SJSA1 (cell line): ENCODE measurements at places on chromosomes 3 and 15. TPM values are rescaled to one million over a fixed set of nuclear protein-coding genes. Genes with fewer than 3 reads are reported as not detected.

- no peak for DNase-seq
Measured at GRCh38 chr3:133469140-133469731, 69.4 kb downstream of the BFSP2 start.

Gene ANKRD34C
- not detected in 2 replicates for total RNA-seq

- no peak for DNase-seq
Measured at GRCh38 chr3:141528800-141529199, 42.0 kb downstream of the RASA2 start.

DNA sequence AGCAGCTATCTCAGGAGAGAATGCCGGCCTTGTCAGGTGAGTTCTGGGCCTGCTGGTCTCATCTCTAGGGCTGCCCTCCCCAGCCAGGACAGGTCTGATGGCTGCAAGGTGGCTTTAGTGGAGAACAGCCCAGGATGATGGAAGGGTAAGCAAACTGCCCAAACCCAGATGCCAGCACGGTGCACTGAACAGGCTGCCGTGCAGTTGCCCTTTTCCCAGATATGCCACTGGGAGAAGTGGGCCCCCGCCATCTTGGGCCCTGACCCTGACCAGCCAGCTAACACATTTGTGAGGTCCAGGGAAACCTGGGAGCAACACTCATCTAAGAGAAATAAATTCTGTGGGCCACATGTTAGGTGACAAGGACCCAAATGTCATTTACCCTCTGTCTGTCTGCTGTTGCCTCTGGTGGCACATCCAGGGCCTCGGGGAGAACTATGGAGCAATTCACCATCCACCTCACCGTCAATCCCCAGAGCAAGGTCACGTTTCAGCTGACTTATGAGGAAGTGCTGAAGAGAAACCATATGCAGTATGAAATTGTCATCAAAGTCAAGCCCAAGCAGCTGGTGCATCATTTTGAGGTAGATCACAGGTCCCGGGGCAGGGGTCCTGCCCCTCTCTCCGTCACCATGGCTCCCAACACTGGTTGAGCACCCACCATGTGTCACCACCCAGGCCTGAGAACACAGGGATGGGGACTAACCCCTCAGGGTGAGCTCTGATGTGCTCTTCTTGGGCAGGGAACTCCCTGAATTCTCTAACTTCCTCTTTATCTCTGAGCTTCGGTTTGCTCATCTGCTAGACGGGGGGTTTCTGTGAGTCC lies 1.8 kb downstream of the ITIH1 start:
- no peak for DNase-seq

GRCh38 chr3:78322780-78323179 lies 1282.9 kb downstream of the ROBO2 start:
- DNase-seq: no peak

DNA sequence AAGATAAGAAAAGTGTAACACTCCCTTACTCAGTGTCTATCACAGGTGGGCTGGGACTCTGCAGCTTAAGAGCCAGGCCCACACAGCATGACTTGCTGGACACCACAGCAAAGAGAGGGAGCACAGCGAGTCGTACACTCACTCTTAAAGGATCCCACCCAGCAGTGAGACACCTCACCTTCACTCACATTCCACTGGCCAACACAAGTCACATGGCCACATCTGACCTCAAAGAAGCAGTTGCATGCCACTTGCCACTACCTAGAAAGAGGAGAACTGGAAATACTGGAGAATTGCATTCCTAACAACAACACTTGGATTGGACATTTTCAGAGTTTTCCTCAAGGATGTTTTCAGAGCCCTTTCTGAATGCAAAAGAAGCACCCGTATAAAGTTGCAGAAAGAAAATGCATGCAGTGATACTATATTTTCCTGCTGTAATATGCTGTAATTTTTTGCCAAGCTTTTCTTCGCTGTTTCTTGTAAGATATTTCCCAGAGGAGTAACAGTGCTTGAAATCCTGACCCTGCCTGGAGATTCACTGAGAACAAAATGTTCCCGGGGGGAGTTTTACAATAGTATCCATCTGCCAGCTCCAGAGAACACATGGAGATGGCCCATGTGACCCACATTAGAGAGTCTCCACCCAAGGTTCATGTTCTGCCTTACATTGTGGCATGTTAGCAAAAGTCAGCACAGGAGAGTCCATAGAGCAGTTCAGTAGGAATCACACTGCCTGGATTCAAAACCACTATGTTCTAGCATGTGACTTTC lies 42.2 kb downstream of the TRIM42 start:
- DNase-seq: no peak

Gene GOLGA6L7
- total RNA-seq: not detected in 2 replicates

GRCh38 chr15:89813381-89814111 lies 1.1 kb downstream of the ANPEP start:
- DNase-seq: no peak

Gene NUP210
- total RNA-seq: 0.05 TPM in 1 of 2 replicates, not detected in the other

DNA sequence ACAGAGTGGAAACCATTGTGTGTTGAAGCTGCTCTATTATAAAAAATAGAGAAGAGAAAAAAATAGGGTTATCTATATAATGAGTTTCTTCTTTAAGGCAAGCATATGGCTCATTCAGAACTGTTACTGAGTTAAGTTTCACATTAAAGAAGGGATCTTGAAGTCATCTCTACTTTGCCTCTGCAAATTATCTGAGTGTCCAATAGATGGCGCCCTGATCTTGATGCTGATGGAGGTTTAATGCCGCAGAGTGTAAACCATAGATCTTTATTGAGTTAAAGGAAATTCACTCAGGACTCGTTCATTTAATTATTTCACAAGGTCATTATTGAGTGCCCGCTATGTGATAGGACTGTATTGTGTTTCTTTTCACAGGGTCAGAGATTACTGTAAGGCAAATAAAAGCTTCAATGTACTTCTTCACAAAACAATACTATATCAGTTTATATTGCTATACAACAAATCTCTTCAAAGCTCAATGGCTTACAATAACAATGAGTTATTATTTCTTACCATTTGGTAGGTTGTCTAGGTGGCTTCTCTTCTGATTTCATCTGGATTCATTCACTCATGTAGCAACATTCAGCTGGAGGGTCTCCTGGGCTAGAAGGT lies 171.4 kb downstream of the NSUN3 start:
- peak; percentile 31 for DNase-seq

- no peak for DNase-seq
Measured at GRCh38 chr3:186683979-186684378, 18.2 kb downstream of the HRG start.

DNA sequence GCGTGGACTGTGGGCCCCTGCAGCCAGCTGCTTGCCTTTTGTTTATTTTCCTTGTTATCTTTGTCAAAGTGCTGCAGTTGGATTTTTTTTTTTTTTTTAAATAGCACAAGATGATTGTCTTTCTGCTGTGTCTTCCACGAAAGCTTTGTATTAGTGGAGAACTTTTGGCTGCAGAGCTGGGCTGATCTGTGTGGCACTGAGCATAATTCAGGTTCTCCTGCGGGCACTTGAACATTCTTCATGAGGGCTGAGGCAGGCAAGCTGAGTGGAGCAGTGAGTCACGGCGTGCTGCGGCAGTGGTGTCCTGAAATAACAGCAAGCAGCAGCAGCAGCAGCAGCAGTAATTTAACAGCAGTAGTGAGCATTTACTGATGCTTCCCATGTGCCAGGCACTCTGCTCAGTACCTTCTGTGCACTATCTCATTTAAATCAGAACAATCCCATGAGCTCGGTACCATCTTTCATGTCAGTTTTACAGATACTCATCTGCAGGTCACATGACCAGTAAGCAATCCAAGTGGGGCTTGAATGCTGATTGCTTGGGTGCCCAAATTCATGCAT lies 45.8 kb downstream of the MITF start:
- peak; percentile 61 for DNase-seq

DNA sequence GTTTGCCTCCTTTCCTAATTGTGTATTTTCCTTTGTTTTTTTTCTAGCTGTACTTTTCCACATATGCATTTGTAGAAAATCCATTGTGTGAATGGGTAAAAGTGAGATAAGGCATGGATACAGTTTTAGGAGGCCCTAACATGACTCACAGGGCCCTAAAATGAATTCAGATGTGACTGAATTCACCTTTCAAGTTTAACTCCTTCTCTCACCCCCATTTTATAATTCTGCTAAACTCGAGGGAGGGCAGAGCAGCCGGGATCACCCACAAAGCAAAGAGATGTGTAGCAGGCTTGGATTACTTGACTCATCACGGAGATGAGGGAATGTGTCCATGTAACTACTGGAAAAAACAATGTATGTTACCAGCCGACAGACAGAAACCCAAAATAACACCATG lies 59.9 kb downstream of the FOXP1 start:
- peak; percentile 58 for DNase-seq

DNA sequence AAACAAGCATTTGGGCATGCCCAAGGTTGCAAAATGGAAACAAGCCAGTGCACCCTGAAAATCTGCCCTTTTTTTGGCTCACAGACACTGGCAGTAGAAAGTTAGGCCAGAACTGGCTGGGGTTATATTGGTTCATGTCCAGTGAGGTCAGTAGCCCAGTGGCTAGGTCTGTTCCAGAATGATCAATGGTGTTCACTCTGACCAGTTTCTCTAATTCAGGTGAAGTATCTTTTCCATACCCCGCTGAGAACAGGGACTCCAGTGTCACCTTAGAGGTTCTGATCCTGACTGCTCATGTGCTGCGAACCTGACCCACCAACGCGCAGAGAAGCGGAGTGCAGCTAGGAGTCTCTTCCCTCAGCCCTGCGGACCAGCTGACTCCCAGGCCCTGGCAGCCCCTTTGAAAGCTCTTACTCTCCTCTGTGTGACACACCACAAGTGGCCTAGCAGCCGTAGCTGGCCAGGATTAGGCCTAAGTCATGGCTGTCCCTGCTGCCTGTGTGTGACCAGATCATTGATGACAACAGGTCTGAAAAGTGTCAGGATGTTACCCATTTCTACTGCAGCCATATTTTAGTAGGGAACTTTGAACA lies 123.5 kb downstream of the GHSR start:
- no peak for DNase-seq

GRCh38 chr3:52554026-52554755 lies 17.8 kb downstream of the UQCC5 start:
- DNase-seq: no peak

DNA sequence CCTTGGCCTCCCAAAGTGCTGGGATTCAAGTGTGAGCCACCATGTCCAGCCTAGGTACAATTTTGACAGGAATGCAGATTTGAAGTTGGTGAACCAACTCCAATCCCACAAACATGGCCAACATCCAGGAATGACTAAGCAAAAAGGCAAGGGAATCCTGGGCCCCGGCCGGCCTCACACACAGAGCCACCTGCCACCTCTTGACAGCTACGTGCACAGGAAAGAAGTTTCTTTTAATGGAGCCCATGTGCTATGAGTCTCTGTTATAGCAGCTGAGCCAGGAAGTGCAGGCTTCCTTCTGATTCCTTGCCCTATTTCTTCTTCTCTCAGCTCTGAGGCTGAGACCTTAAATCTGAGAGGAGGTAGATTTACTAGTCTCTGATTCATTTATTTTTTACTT lies 8.8 kb downstream of the TMEM40 start:
- no peak for DNase-seq

Gene SKOR1
- total RNA-seq: not detected in 2 replicates

Gene CD80
- not detected in 2 replicates for total RNA-seq

GRCh38 chr15:101045835-101046691 lies 126.9 kb downstream of the LRRK1 start:
- DNase-seq: peak; percentile 47

DNA sequence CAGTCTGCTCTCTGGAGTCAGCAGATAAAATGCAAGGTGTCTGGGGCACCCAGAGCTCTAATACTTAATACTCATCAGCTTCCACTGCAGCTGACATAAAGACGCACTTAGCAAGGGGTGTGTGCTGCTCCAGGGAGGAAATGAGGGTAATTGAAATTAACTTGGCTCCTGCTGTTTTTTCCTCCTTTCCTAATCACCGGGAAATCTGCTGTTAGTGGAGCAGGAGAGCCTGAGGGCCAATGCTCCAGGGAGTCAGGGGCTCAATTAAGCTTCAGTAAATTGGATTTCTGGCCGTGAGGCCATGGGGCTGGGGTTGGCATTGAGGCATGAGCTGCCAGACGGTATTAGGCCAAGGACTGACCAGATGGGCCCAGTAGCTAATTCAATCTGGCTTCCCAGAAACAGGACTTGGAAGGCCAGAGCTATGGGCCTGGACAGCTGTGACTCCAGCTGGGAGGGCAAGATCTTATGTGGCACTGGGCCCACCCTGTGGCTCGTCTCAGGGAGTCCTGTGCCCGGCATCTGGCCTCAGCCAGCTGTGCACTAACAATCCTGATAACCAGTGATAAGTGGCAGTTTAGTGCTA lies 30.7 kb upstream of the CHRNB4 start:
- no peak for DNase-seq

DNA sequence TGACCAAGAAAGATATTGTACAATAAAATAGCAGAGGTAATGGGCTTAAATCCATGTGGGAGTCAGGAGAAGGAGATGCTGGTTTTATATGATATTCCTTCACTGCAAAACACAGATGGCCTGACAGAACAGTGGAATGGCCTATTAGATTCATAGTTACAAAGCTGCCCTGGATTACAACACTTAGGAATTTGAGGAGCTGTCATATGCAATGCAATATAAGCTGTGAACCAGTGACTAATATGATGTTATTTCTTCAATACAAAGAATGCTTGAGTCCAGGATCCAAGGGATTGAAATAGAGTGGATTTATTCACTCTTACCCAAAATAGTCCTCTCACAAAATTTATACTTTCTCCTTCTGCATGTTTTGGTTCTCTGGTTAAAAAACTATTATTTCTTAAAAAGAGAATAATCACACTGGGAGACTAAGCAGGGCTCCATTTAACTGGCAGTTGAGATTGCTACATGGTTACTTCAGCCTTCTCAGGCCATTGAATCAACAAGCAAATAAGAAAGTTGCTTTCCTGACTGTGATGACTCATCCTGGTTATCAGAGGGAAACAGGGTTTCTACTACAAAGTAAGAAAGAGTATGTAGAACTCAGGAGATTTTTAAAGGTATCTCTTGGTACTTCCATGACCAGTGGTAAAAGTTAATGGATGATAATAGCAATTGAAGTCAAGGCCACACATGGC lies 79.8 kb upstream of the ZPLD1 start:
- DNase-seq: no peak

GRCh38 chr15:38225381-38225780 lies 27.3 kb upstream of the SPRED1 start:
- DNase-seq: no peak

GRCh38 chr3:14231998-14232501 lies 53.4 kb downstream of the LSM3 start:
- DNase-seq: no peak

- DNase-seq: peak; percentile 67
Measured at GRCh38 chr15:89430530-89431341, 65.6 kb downstream of the RHCG start.

GRCh38 chr3:36540888-36541518 lies 160.7 kb downstream of the STAC start:
- peak; percentile 29 for DNase-seq

Gene CCDC12
- total RNA-seq: 27.0 and 45.5 TPM in 2 replicates

Gene UPK1B
- 0.18 TPM in 1 of 2 replicates, not detected in the other for total RNA-seq

GRCh38 chr15:66896611-66897010 lies 168.8 kb upstream of the SMAD3 start:
- DNase-seq: peak; percentile 24

Gene SYNPR
- not detected in 2 replicates for total RNA-seq

Gene ETFA
- 125 and 203 TPM in 2 replicates for total RNA-seq

Gene MME
- 8.9 and 19.1 TPM in 2 replicates for total RNA-seq

Gene CCDC13
- 0.39 and 1.0 TPM in 2 replicates for total RNA-seq

Gene PPARG
- total RNA-seq: 0.39 and 1.3 TPM in 2 replicates

- DNase-seq: peak; percentile 12
Measured at GRCh38 chr15:26838742-26839460, 28.0 kb upstream of the GABRA5 start.
